ENCODE measurements at places on chromosomes 3 and 15. TPM values are rescaled to one million over a fixed set of nuclear protein-coding genes. Genes with fewer than 3 reads are reported as not detected.

The C3orf20 gene
- under 0.01 TPM for total RNA-seq

The EPHA3 gene
- 10.1 TPM for total RNA-seq

The GREM1 gene
- total RNA-seq = 84.7 TPM

The NECTIN3 gene
- total RNA-seq = 61.5 TPM

The LRCH3 gene
- 32.4 TPM for total RNA-seq

The POLQ gene
- total RNA-seq = 11.3 TPM

The BCL6 gene
- 8.4 TPM for total RNA-seq

The RPLP1 gene
- total RNA-seq = 45.7 TPM

The DNAH1 gene
- 2.0 TPM for total RNA-seq

The SLC28A2 gene
- total RNA-seq = not detected

The DUOXA2 gene
- not detected for total RNA-seq

The TMC3 gene
- total RNA-seq = 3.9 TPM

The APBA2 gene
- 12.1 TPM for total RNA-seq

The GTF2E1 gene
- total RNA-seq = 31.1 TPM

The PIF1 gene
- total RNA-seq = 6.8 TPM
